Substantia nigra (tissue), 51 donors: ENCODE measurements at places on chromosomes 4 and X.
A peak's percentile ranks its signal among the peaks of the same experiment; 100 is the strongest.

- DNase-seq, result no peak
Observed at GRCh38 chr4:148075438-148075837, 343.6 kb downstream of the ARHGAP10 start.

DNA sequence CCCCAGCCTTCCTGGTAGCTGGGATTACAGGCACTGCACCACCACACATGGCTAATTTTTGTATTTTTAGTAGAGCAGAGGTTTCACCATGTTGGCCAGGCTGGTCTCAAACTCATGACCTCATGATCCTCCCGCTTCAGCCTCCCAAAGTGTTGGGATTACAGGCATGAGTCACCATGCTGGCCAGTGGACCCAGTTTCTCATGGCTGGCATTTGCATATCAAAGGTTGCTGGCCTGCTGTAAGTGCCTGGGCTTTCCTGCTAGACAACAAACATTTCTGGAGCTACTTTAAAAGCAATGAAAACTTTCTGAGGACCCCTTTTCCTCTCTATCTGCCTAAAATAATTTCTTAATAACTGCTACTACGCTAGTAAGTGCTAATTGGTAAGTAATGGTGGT is 228.2 kb downstream of the PCDH10 start:
- no peak for DNase-seq

- peak; percentile 5 for DNase-seq
Observed at GRCh38 chrX:9530848-9531274, 66.0 kb downstream of the TBL1X start.

- DNase-seq, result no peak
Observed at GRCh38 chr4:152500800-152501434, 35.0 kb downstream of the FBXW7 start.

DNA sequence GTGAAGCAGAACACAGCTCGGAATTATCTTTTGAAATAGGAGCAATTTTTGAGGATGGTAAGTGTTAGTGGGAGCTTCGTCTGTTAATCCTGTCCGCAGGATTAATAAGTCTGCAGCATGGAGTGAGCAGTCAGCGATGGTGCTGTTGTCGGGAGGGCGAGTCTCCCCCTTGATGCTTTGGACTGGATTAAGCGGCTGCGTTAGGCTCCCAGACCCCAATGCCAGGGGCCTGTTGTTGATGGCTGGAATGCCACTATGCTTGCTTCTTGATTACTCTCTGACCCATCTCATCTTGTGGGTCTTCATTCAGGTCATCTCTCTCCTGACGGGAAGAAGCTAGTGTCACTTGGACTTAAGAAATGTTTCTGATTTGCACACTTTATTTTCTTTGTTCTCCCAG is 332.6 kb downstream of the ARHGAP10 start:
- no peak for DNase-seq
